ENCODE measurements at places on chromosomes 4 and X. TPM values are rescaled to one million over a fixed set of nuclear protein-coding genes. Genes with fewer than 3 reads are reported as not detected.

The CCNI gene
- total RNA-seq = 34.7 TPM

DNA sequence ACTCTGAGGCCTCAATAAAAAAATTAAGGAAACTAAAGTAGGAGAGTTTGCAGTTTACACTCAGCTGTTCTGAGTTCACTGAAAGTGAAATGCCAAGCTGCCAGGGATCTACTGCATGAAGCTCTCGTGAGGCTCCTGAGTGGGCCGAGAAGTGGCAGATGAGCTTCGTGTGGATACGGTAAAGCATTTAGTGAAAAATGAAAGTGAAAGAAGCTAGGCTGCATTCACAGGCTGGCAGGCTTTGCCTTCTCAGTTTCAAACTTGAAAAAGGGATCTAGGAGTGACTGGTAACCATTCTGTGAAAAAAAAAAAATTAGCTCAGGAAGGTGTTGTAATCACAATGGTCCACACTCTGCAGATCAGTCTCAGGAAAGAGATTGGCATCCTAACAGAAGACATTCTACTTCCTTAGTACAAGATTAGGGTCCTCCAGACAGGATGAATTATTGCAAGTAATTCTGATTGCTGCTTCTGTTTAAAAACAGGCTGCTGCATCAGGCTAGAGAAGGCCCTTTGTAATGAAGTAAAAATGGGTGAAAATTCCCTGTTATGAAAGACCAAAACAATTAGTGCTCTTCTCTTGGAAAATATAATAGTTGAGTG is 679.9 kb downstream of the RPA4 start:
- DNase-seq = peak; percentile 33

- peak; percentile 63 for DNase-seq
Observed at GRCh38 chr4:120692964-120693363, 229.6 kb downstream of the PRDM5 start.

The COQ2 gene
- 12.4 TPM for total RNA-seq

The H2BW2 gene
- total RNA-seq = not detected

DNA sequence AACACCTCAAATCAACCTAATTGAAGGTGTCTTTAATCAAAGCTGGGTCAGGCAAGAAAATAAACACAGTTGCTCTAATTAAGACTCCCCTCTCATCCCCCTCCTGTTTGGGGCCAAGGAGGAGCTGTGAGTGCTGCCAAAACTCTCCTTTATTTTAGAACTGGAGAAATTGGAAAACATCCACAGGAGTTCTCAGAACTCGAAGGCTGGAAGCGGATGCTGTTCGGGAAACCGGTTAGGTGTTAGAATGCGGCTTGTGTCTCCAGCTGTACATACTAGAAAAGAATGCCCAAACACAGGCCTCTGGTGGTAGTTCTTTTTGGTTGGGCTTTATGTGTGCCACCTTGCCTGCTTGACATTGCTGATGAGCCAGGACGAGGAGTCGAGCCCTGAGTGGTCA is 118.2 kb downstream of the GPR143 start:
- DNase-seq = no peak

- no peak for DNase-seq
Observed at GRCh38 chr4:123606336-123606735, 209.7 kb downstream of the SPRY1 start.

- DNase-seq = no peak
Observed at GRCh38 chrX:153457827-153458466, 12.1 kb upstream of the TREX2 start.

- DNase-seq = no peak
Observed at GRCh38 chrX:147364896-147365295, 546.8 kb upstream of the FMR1 start.

GRCh38 chrX:71599965-71600364 is 18.3 kb downstream of the CXCR3 start:
- DNase-seq = no peak

GRCh38 chrX:107738768-107739167 is 36.8 kb downstream of the TSC22D3 start:
- no peak for DNase-seq

The ADAMTS3 gene
- total RNA-seq = 1.6 TPM

GRCh38 chr4:15719506-15719905 is 16.6 kb downstream of the BST1 start:
- no peak for DNase-seq

- DNase-seq = peak; percentile 19
Observed at GRCh38 chr4:121669163-121669550, 27.6 kb downstream of the ANXA5 start.

GRCh38 chr4:65391382-65391781 is 278.9 kb downstream of the EPHA5 start:
- DNase-seq = no peak

The TBC1D19 gene
- 49.4 TPM for total RNA-seq

The RENBP gene
- 0.18 TPM for total RNA-seq

DNA sequence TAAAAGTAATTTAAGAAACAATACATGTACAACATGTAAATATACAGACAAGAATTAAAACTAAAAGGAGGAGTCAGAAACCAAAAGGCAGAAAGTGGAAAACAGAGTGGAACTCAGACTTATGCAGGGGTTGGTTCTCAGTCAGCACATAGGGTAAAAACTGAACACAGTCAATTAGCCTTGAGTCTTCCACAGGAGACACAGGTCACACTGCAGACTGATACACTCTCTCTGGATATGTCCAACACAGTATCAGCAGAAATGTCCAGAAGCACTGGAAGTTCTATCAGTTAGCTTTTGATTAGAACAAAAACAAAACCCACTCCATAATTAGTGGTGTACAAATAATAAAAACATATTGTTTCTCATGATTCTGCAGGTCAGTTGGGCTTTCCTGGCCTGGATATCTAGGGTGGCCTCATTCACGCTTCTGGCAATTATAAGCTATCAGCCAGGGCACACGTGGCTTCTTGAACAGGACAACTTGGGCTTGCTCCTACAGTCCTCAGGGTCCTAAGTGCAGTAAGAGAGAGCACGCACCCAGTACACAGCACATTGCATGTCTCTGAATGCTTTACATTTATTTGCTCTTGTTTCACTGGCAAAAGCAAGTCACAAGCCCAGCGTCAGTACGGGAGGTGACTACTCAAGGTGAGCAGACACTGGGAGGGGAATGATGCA is 21.6 kb downstream of the TEC start:
- DNase-seq = no peak

DNA sequence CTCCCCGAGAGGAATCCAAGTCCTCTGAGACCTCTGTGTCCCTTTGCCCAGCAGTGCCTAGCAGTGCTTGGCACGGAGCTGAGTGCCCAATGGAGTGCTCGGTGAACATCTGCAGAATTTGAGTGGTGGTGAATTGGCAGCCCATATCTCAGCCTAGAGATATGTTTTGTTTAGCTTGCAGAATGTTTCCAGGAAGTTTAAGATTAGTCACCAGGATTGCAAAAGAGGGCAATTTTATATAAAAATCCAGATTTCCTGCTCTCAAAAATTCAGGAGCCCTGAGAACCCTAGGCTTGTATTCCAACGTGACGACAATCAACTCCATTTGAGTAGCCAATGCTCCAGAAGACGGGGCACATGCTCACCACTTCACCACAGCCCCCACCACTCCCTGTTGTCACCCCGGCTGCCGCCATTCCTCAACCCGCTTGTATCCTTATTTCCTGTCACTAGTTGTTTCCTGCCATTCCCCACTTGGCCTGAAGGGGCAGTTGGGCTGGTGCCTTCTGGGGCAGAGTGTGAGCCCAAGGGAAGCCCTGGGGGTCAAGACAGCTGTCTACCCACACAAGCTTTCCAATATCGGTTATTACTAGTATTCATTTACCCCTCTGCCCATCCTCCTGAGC is 116.9 kb downstream of the EFNB1 start:
- peak; percentile 62 for DNase-seq

DNA sequence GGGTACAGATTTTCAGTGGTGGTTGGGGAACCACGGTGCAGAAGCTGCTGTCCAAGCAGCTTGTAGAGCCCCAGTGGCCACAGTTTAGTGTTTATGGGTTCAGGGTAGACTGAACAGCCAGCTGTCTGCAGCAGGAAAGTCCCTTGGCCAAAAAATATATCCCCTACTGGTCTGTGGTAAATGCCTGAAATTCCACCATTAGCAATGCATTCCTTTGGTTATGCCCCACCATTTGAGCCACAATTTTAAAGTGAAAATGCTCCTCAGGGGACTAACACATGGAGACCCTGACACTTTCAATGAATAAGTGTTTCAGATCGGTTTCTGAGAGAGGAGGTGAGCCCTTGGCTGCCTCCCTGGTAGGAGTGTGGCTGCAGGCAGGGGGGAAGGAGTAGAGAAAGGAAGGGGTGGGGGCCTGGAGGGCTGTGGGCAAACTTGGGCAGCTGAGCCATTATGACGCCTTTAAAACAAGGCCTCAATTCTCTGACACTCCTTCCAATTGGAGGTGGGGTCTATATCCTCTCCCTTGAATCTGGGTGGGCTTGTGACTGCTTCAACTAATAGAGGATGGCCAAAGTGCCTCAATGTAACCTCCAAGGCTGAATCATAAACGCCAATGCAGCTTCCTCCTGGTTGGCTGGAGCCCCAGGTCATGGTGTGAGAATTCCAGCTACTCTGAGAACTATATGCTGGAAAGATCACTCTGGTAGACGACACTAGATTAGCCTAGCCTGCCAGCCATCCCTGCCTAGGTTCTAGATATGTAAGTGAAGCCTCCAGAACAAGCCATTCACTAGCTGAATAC is 75.8 kb upstream of the ATP6AP2 start:
- peak; percentile 78 for DNase-seq

DNA sequence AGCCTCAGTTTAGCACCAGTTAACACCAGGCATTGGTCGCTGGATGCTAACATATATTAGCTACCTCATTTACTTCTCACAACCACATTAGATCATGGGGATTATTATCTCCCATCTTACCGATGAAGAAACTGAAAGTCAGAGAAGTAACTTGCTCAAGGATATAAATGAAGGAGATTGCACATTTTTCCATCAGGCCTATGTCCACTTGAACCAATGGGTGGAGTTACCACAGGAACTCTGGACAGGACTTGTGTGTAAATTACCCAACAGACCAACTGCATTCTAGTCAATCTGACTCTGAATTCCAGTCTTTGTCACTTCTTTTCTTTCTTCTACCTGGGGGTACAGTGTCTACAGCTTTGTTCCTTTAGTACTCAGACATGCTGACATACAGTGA is 1.8 kb downstream of the LNX1 start:
- no peak for DNase-seq

GRCh38 chr4:170652571-170652970 is 562.8 kb upstream of the AADAT start:
- no peak for DNase-seq

DNA sequence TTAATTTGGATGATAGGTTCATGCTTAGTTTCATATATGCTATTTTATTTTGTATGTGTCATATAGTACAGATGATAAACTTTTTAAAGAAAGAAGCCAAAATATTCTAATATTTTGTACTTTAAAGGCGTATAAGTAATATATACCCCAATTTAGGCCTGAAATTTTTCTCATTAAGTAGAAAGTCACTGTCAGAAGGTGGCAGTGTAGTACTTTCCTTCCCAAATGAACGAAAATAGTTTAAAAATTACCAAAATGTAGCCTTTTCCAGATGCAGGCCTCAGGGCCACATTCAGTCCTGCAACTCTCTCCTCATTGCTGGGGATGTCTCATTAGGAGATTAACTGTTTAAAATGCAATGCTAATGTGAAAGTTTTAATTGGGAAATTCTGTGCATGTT is 1263.6 kb downstream of the C4orf33 start:
- DNase-seq = no peak

The VCX3A gene
- 1.4 TPM for total RNA-seq

The NKRF gene
- 4.4 TPM for total RNA-seq

DNA sequence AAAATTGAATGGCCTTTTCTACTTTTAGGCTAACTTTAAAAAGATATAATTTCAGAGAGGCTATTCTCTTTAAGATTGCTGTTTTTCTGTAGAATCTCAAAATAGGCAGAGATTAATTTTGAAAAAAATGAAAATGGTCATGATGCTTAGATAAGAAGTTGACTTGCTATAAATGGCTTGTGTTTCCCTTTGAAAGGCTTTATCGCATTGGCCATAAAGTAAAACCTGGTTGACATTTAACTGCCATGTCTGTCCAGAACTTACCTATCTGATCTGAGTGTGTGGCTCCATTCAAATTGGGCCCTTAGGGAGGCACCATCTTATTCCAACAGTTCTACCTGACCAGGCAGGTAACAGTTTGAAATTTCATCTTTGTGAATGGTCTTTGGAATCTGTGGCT is 56.1 kb downstream of the AFF2 start:
- DNase-seq = no peak

DNA sequence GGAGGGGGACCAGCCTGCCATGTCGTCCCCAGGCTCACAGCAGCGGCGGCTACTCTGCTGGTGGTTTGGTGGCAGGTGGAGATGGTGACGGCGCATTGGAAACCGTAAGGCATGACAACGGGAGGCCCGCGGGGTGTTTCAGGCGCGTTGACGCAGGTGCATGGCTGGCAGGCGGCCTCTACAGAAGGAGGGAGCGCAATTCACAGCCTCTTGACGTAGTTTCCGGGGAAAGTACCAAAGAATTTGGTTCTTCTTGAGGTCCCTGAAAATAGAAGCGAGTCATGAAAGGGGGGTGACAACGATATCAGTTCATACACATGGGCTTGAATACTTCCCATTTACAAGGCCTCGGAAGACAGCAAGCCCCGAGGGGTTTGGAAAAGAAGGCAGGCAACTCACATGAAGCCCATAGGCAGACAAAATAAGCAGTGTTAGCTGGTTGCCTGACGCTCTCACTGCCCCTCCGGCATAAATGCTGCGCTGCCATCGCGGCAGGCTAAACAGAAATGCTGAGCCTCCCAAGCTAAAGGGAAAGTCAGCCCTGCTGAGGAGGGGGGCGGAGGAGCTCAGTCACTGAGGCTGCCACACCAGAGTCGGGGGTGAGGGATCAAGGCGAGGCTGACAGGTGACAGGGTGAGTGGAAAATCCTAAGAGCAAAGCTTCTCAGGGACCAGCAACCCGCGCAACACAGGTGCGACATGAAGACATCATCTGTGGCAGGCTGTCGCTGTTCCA is 52.3 kb upstream of the PDLIM3 start:
- no peak for DNase-seq

DNA sequence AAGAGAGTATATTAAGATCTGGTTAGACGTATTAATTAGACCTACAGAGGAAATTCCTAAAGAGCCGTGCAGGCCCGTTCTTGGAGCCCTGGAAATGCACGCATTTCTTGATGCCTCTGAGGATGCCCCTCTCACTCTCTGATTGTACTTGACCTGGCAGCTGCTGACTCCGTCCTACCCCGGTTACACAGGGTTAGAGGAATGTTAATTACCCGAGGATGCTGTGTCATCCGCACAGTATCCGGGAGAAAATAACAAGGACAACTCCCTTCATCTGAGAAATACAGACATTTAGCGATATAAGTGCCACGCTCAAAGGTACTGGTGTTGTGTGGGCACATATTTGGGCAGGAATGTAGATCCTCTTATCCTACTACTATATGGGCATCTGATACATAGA is 404.6 kb upstream of the FAT1 start:
- DNase-seq = peak; percentile 75
